ENCODE measurements at places on chromosomes 7 and 10.

- no peak for DNase-seq
Observed at GRCh38 chr7:158371856-158372255, 215.8 kb downstream of the PTPRN2 start.

DNA sequence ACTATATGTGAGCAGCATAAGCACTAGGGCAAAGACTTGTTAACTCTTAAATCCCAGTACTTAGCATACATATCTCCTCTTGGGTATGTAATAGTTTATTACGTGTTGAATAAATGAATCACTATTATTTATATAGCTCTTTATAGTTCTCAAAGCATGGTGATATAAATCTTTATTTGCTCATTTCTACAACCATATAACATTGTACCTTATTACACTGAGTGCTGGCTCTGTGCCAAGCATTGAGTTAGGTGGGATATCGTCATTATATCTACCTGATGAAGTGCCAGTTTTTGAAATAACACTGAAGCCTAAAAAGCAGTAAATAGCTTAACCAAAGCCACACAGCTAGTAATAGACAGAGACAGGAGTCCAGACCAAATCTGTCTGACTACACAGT, 27.9 kb downstream of the AHR start:
- DNase-seq: no peak

DNA sequence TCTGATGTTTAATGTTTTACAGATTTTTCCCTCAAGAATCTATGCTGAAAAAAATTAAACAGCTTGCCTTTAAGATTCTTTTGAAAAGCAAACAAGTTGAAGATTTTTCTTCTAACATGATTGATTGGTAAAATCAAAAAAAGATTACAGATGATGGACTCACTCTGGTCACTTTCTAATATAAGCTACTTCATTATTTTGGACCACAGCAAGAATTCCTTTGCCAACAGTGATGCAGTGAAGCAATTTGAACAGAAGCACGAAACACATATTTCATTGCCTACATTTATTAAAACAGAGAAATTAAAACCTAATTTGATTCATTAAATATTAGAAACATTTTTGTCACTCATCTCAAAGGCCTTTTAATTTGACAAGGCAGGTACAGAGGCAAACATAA, 82.1 kb upstream of the SGCE start:
- no peak for DNase-seq

DNA sequence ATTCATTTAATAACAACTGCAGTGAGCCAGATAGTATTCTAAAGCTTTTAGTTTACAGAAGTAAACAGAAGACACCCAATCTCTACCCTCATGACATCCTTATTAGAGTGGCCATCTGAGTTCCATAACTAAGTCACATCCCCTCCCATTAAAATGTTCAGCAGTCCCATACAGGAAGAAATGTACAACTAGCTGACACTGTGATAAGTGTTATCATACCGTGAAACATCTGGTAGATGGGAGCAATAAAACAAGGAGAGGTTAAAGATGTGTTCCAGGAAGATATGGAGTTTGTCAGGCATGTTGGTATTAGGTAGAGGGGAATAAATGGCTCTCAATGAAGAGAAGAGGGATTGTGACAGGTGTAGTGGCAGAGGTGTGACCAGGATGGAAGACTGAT, 60.5 kb upstream of the CAV2 start:
- DNase-seq: no peak

DNA sequence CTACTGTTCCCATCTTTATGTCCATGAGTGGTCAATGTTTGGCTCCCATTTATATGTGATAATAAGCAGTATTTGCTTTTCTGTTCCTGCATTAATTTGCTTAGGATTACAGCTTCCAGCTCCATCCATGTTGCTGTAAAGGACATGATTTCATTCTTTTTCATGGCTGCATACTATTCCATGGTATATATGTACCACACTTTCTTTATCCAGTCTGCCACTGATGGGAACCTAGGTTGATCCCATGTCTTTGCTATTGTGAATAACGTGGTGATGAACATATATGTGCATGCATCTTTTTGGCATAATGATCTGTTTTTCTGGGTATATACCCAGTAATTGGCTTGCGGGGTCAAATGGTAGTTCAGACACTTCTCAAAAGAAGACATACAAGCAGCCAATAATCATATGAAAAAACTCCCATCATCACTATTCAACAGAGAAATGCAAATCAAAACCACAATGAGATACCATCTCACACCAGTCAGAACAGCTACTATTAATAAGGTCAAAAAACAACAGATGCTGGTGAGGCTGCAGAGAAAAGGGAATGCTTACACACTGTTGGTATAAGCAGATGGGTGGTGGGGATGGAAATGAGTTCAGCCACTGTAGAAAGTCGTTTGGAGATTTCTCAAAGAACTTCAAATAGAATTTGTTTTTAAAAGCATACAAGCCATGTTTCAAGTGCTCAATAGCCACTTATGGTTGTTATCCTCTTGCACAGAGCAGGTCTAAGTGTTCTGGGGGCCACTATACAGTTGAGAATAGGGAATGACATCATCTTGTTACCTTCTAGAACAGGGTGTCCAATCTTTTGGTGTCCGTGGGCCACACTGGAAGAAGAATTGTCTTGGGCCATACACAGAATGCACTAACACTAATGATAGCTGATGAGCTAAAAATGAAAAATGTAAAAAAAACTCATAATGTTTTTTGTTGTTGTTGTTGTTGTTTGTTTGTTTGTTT, 23.2 kb upstream of the SDK1 start:
- no peak for DNase-seq

DNA sequence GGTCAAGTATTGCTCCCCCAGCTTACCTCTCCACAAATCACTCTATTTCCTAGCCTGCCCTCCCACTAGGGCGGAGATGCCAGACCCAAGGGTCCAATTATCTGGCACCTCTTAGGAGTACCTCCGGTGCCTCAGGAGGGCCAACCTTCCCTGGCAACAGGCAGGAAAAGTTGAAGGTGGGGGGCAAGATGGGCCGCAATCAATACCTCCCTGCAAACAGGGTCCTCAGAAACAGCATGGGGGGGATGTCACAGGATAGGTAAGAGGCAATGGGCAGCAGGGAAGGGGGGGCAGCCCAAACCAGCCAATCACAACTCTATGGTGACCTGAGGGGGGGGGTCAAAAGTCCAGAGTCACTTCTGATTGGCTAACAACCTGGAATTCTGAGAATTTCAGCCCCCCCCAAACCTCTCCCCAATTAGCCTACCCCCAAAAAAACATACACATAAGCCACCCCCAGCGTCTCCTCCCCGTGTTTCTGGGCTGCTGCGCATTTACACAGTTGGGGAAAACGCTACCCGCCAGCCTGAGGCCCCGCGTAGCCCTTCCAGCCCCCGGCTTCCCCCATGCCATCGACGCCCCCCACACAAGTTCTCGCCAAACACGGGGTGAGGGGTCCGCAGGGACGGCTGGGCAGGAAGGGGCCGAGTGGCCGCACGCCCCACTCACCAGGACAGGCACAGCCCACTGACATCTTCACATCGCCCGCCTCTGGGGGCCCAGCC, 589 bp downstream of the LDB1 start:
- no peak for DNase-seq

- no peak for DNase-seq
Observed at GRCh38 chr7:7789551-7789988, 71.2 kb upstream of the RPA3 start.

DNA sequence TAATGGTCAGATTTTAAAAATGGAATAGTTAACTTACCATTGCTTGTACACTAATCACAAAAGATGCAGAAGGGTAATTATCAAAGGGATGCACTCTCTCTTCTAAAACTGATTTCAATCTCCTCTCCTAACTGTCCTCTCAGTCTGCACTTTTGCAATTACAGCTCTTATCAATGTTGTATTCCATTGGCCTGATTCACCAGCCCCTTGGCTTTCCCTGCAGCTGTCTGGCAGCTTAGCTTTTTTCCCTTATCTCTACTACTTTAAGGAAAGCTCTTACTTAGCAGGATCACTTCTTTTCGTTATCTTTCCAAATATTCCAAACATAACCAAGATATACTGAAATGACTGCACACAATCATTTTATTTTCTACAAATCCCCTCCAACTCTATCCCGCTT, 448.8 kb downstream of the GRM8 start:
- DNase-seq: no peak

GRCh38 chr7:155002411-155003091, 373 bp downstream of the PAXIP1 start:
- no peak for DNase-seq

- DNase-seq: no peak
Observed at GRCh38 chr7:150722431-150722931, 6.1 kb downstream of the GIMAP1 start.

- DNase-seq: no peak
Observed at GRCh38 chr10:104077663-104078151, 8.0 kb downstream of the COL17A1 start.

DNA sequence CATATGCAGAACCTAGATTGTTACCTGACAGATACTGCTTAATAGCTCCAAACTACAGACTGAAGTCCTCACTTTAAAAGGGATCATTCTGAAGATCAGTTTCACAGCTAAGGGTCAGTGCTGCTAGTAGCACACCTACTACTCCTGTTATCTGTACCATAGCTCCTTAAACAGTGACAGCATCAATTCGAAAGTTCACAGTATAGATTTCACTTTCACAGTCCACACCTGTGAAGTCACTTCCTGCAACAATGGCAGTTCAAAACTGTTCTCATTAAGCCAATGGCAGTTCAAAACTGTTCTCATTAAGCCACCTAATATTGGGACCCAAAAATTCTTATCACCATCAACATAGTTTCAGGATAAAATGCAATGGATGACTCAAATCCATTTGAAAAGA, 10.7 kb upstream of the FHIP2A start:
- no peak for DNase-seq

DNA sequence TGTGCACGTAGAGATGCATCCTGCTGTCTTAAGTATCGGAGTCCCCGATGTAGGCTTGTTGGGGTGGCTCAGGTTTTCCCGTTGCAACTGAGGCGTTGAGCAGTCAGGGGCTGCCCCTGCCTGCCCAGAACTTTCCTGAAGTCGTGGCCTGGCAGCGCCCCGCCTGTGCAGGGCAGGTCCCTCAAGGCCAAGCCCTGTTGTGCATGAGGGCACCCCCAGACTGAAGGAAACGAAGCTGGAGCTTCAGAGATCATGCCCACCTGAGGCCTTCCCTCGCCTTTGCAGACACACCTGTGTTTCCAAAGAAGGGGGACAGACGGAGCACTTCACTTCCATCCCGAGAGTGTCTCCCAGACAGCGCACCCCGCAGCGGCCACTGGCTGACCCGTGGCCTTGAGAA, 121.1 kb downstream of the NKX6-2 start:
- DNase-seq: no peak

DNA sequence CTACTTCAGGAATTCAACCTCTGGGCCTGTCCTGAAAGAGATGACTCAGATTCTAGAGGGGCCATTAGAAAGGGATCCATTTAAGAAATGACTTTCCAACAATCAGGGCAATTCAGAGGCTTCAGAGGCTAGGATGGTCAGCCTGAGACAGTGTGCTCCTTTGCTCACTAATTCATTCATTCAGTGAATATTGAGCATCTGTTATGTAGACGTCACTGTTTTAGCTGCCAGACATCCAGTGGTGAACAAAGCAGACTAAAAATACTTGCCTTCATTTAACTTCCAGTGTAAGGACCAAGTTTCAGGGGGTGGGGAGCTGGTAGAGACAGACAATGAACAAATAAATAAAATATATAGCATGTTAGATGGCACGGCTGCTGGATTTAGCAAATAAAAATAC, 1.6 kb downstream of the KIAA1217 start:
- no peak for DNase-seq

- DNase-seq: no peak
Observed at GRCh38 chr10:6065406-6065805, 3.2 kb upstream of the IL2RA start.

GRCh38 chr10:62502995-62503613, 128.9 kb downstream of the ZNF365 start:
- DNase-seq: no peak

DNA sequence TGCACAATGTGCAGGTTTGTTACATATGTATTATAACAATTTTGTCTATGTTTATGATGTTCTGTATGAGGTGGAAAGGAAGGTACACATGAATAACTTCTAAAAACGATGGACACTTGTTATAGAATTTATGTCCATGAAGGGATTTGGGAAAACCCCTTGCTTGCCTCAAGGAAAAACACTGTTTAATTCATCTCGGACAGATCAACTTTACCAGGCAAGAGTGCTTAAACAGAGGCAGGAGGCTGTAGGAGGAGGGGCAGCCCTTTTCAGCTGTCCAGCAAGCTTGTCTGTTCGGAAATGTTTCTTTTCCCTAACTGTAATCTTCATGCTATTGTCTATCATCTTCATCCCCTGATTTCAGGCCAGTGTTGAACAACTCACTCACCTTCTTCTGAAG, 200.9 kb downstream of the CDC14C start:
- DNase-seq: no peak

DNA sequence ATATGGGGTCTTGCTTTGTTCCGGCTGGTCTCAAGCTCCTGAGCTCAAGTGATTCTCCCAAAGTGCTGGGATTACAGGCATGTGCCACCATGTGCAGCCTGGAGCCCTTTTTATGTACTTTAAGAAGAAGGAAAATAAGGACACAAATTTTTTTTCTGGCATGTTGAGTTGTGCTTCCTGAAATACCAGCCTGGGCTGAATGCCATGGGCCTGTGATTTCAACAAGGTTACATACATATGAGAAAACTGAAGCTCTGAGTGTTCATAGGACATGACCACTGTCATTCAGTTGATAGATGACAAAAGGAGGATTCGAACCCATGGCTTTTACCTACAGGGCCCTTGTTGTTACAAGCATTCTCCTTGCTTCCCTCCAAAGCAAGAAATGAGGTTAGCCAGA, 36.1 kb downstream of the ST8SIA6 start:
- DNase-seq: no peak

GRCh38 chr10:12656518-12657142, 307.3 kb downstream of the CAMK1D start:
- no peak for DNase-seq

DNA sequence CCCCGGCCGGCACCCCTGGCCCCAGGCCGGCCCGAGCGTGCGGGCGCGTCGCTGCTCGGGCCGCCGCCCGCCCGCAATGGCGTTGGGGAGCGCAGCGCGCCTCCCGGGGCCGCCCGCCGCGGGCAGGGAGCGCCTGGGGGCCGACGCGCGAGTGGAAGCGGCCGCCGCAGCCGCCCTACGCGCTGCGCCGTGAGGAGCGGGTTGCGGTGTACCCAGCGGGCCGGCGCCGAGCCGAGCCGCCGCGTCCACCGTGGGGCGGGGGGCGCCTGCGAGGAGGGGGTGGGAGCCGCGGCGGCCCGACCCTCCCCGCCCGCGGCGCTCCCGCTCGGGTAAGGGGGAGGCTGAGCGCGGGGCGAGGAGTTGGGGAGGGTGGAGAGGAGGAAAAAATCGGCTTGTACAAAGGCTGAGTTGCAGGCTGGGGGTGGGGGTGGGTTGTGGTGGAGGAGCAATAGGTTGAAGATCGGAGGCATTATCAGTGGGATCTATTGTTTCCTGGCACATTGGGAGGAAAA, 473 bp downstream of the PPP1R9A start:
- no peak for DNase-seq

DNA sequence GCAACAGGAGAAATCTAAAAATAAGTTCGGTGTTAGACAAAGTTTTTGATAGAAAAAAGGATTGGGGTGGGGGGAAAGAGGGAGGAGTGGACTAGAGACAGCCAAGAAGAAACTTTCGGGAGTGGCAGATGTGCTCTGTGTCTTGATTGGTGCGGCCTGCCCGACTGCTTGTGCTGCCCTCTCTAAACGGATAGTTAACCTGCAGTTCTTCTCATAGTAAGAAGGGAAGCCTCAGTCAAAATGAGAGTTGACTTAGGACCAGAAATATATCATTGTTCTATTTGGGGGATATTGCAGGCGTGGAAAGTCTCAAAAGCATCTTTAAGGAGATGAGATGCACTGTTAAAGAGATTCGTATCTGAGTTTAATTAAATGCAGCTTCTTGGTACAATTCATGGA, 39.3 kb downstream of the UBE3C start:
- DNase-seq: no peak

Data from activated naive CD8-positive, alpha-beta T cell treated with anti-CD3 and anti-CD28 coated beads, Interleukin-2, amount 50 U/mL, for 16 hours (primary cell).